AG10803 (cell line): ENCODE measurements at places on chromosomes 6 and 20.
A peak's percentile ranks its signal among the peaks of the same experiment; 100 is the strongest.

DNA sequence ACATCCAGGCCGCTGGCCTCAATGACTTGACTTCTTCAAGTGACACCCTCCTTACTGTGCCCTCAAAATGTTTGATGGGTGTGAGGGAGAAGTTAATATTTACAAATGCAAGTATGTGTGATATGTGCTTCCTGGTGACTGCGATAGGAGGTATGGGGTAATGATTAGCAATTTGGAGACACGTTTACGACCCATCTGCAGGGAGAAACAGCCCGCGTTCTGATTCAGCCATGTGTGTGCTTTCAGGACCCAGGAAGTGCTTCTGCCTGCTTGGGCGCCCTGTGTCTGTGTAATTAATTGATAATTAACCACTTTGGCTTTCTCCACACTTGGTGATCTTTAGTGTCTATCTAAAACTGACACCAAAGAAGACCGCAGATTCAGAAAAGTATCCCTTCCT, 25.0 kb downstream of the SIRPA start:
- peak; percentile 56 for DNase-seq

DNA sequence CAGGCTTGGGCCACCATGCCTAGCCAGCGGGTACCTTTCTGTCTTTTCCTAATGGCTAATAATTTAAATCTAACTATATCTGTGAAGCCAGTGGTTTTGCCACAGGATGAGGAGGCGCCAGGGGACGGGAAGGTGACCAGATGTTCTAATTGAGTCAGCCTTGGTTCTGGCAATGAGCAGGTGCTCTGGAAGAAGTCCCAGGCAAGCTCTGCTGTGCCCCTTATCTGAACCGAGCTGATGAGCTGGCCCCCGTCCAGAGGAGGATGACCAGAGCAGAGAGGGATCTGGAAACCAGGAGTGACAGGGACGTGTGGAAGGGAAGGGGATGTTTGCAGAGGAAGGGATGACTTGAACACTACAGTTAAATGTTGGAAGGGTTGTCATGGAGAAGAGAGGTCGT, 46.7 kb downstream of the SLC35D3 start:
- DNase-seq = no peak

- DNase-seq = no peak
These were observed 40.6 kb downstream of the DTD1 start for GRCh38 chr20:18628330-18628920.

- DNase-seq = peak; percentile 89
These were observed 31.2 kb downstream of the SRSF3 start for GRCh38 chr6:36625158-36625919.

DNA sequence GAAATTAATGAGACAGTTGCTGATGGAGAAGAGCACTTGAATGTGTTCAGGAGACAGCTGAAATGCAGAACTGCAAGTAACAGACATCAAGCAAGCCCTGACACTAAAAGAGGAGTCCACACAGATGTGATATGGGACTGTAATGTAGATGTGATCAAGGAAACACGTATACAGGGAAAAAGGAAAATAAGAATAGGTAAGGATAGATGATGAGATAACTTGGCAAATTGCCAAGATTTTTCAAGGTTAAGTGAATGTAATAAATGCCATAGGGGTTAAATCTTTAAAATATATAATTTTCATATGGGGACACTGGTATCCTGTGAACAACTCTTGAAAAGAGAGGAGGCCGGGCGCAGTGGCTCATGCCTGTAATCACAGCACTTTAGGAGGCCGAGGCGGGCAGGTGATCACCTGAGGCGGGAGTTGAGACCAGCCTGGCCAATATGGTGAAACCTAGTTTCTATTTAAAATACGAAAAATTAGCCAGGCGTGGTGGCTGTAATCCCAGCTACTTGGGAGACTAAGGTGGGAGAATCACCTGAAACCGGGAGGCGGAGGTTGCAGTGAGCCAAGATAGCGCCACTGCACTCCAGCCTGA, 7.2 kb upstream of the SNX14 start:
- DNase-seq = no peak

DNA sequence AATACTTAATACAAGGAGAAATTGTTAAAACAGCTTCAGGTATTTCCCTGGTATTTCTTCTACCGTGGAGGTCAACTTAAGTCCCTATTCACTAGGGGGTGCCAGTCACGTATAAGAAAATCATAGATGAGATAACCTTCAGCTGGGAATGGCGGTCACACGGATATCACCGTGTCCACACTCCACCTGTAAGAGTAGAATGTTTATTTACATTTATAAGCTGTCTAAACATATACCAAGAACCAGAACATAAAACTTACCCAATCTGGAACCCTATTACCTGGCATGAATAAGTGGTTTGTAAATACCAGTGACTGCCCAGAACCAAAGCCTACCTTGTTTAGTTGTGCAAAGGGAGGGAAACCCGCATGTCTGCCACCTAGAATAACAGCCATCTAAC, 1.9 kb upstream of the ELOVL4 start:
- DNase-seq = peak; percentile 72

- no peak for DNase-seq
These were observed 88.6 kb downstream of the LINC00237 start for GRCh38 chr20:21017528-21018085.

DNA sequence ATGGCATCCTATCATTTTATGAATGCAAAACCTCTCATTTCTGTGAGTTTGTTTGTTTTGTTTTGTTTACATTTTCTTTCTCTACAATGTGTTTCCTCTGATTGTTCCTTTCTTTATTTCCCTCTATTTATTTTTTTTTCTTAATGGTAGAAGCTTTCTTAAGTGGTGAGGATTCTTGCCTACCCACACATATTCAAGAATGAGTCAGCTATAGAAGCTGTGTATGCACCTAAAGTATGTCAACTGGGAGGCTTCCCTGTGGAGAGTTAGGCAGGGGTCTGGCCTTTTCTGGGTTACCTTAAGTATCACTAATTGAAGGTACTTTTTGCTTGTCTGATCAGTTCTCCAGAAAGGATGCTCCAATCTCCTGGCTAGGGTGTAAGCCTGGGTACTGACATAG, 354.0 kb downstream of the ESR1 start:
- peak; percentile 48 for DNase-seq

- DNase-seq = no peak
These were observed 559.5 kb upstream of the PTCHD4 start for GRCh38 chr6:48670546-48670945.

DNA sequence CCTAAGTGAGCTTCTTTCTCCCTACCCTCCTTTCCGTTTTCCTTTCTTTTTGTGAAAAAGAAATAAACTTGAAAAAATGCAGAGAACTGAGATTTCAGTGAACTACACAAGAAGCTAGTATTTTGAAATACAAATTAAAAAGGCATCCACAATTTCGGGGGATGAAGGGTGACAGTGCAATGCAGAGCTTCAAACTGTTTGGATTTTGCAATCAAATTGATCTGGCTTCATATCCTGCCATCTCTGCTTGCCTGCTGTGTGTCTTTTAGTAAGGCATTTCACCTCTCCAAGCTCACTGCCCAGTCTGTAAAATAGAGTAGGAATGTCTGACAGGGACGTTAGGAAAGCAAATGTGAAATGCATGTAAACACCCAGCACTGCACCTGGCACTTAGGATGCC, 258.0 kb downstream of the HACE1 start:
- peak; percentile 0 for DNase-seq

DNA sequence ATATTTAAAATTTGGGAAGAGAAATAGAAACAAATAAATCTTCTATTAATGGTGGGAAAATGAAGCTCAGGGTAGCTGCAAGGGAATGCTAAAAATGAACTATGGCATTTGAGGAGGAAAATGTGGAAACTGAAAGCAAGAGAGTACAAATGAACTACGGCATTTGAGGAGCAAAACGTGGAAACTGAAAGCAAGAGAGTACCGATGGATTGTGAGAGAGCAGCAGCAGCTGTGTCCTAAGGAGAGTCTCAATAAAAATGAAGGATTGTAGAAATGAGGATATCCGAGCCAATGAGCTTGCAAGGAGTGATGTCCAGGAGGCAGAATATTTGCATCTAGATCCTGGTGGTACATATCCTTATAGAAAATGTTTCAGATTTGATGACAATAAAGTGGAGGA, 547.1 kb upstream of the ZNF337 start:
- DNase-seq = no peak

- no peak for DNase-seq
These were observed 35.0 kb downstream of the ARMC2 start for GRCh38 chr6:108883172-108883571.

GRCh38 chr6:40011844-40012243, 77.6 kb upstream of the MOCS1 start:
- DNase-seq = no peak

GRCh38 chr6:38477680-38478260, 162.0 kb downstream of the BTBD9 start:
- no peak for DNase-seq

DNA sequence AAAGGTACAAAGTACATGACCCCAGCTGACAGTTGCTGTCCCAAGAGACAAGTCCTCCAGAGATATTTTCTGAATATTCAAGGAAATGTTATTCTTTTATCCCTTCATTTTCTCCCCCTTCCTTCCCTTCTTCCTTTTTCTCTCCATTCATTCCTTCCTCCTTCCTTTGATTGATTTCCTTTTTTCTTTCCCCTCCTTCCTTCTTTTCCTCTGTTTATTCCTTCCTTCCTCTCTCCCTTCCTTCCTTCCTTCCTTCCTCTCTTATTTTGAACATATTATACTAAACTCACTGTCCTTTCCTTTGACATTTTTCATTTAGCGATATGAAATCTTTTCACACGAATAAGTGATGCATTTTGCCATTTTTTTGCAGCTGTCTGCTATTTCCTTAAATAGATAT, 73.2 kb upstream of the HDDC2 start:
- DNase-seq = no peak

DNA sequence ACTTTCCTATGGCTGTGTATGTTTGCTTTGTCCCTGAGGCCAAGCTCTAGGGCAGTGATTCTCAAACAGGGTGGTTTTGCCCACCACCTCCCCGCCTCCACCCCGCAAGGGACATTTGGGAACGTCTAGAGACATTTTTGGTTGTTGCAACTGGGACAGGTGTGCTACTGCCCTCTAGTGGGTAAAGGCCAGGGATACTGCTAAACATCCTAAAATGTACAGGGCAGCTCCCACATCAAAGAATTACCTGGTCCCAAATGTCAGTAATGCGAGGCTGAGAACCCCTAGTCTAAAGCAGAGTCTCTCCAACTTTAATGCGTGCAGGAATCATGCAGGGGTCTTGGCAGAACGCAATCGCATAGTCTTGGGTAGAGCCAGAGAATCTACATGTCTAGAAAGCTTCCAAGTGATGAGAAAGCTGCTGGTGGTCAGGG, 5.1 kb downstream of the KCNS1 start:
- peak; percentile 59 for DNase-seq

DNA sequence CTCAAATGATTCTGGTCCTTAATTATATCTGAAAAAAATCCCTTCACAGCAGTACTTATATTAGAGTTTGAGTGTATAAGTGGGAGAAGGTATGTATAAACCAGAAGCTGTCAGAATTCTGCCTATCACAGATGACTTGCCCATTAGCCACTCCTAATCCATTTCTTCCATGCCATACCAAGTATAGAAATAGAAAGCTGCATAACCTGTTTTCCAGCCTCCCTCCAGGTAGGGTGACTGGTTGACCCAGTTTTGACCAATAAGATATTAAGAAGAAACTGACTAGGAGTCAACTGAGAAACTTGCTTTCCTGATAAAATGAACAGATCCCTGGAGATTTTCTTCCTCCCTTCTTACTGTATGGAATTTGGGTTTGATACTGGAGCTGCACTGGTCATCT, 112.2 kb upstream of the GRIK2 start:
- DNase-seq = no peak

GRCh38 chr6:72621291-72622093, at the start of gene KCNQ5:
TSS of gene KCNQ5 (plus strand) at chr6:72622064.
- peak; percentile 27 for DNase-seq

DNA sequence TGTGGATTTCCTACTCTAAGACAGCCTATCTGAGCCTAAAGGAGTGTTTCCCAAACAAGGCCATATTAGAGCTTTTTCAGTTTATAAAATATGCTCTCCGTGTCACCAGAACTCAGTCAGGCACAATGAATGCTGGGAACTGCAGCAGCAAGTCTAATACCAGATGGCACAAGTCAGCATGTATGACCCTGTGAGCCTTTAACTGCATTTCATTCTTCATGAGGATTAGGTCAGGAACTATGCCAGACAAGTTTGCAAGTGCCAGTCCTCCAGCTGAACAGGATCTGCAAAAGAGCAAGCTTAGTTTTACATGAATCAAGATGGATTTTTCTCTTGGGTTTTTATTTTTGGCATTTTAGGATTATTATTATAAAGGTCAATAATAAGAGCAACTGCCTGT, 66.7 kb upstream of the SAMD5 start:
- no peak for DNase-seq

DNA sequence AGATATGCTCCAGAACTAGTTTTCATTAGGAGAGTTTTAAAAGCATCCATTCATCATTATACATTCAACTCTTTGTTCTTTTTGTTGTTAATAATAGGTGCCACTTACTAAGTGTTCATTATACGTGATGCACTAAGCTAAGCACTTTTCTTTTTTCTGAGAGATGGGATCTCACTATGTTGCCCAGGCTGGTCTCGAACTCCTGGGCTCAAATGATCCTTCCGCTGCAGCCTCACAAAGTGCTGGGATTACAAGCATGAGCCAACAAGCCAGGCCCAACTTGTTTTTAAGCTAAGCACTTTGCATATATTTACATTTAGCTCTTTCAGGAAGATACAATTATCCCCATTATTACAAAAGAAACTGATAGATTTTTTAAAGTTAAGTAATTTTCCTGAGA, 5.7 kb upstream of the GFOD1 start:
- no peak for DNase-seq

GRCh38 chr6:48073976-48074767, 36.8 kb downstream of the PTCHD4 start:
- peak; percentile 1 for DNase-seq

DNA sequence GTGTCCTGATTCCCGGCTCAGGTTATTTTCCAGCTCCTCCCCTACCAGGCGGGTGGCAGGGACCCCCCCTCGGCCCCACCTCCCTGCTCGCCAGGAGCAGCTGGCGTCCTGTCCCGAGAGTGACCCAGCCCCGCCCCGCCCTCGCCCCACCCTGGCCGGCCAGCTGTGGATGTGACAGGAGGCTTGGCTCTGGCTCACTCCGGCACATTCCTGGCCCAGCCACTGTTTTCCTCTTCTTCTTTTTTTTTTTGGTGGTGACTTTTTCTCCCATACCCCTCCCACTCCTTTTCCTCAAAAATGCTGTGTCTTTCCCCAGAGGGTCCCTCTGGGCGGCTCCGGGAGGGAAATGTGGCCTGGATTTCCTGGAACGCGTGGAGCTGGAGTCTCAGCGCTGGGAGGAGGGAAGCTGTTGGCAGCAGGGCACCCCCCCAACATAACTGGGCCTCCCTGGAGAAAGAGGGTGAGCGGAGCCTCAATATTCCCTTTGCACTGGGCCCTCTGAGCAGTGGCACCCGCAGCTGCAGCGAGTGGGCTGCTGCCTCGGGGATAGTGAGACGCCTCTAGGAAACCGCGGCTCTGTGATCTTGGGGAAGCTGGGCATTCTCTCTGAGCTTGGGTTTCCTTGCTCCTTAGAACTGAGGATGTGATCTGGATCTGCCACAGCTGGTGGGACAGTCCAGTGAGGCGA, 28.3 kb upstream of the CSNK2A1 start:
- DNase-seq = peak; percentile 15

DNA sequence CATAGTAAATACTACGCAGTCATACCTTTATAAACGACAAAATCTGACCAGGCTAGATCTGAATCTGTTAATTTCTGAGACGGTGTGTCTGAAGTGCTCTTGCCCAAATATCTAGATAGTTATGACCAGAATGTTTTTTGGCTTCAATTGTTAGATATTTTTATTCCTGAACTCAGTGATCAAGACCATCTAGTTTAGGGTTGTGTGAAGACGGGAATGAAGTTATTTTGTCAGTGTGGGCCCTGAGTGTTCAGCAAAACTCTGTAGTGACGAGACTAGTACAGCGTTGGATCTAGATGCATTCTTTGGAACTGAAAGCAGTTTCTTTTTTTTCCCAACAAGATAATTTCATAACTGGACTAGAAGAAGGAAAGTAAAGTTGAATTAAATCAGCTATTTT, 3.1 kb downstream of the STXBP5 start:
- DNase-seq = peak; percentile 29
